ENCODE measurements at places on chromosomes 13 and 19.

- no peak for DNase-seq
Measured at GRCh38 chr19:49502866-49503581, 6.8 kb downstream of the RPS11 start.

DNA sequence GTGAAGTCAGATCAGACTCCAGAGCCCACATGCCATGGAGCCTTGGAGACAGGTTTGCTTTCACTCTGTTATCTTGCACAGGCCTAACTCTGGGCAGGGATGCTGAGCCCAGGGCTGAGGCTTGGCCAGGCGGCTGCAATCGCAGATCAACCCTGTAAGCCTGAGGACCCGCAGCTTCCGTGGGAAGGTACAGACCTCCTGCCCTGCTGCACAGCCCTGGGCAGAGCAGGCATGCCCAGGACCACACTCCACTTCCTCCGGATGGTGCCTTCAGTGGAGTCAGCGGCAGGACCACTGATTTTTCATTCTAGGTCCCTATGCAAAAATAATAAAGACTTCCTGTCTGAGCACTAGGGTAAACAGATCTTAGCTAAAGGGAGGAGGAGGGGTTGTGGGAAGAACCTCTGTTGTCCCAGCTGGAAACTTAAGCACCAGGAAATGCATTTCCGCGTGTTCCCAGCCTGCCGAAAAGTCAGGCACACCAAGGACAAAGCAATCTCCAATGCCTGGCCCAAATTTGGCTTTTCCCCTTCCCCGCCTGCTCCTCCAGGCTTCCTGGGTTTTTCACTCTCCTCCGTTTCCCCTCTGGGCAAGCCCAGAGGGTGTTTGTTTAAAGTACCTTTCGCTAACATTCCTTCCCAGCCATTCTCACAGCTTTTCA, 87.3 kb downstream of the KCTD15 start:
- no peak for DNase-seq

GRCh38 chr13:26015271-26016125, 36.3 kb downstream of the SHISA2 start:
- no peak for DNase-seq

- no peak for DNase-seq
Measured at GRCh38 chr19:33706631-33707030, 84.9 kb downstream of the CHST8 start.

Measured in activated CD4-positive, alpha-beta T cell treated with anti-CD3 and anti-CD28 coated beads for 24 hours (primary cell).